ENCODE measurements at places on chromosomes 2 and 18. TPM values are rescaled to one million over a fixed set of nuclear protein-coding genes. Genes with fewer than 3 reads are reported as not detected.

- H3K4me3 ChIP-seq: no peak overlapping the region
- peaks cover 6% of the 10 kb centered on the region for H3K4me1 ChIP-seq
- H3K27ac ChIP-seq: no peak overlapping the region
- DNase-seq: peak; percentile 52
Observed at GRCh38 chr2:147045113-147045512, 799.7 kb upstream of the ACVR2A start.

MC5R gene
- total RNA-seq: not detected

GRCh38 chr18:60248336-60249330 lies 123.9 kb downstream of the MC4R start:
- H3K27ac ChIP-seq: no peak overlapping the region
- H3K36me3 ChIP-seq: no peaks in the 10 kb centered on the region
- no peak overlapping the region for H3K4me3 ChIP-seq

DNA sequence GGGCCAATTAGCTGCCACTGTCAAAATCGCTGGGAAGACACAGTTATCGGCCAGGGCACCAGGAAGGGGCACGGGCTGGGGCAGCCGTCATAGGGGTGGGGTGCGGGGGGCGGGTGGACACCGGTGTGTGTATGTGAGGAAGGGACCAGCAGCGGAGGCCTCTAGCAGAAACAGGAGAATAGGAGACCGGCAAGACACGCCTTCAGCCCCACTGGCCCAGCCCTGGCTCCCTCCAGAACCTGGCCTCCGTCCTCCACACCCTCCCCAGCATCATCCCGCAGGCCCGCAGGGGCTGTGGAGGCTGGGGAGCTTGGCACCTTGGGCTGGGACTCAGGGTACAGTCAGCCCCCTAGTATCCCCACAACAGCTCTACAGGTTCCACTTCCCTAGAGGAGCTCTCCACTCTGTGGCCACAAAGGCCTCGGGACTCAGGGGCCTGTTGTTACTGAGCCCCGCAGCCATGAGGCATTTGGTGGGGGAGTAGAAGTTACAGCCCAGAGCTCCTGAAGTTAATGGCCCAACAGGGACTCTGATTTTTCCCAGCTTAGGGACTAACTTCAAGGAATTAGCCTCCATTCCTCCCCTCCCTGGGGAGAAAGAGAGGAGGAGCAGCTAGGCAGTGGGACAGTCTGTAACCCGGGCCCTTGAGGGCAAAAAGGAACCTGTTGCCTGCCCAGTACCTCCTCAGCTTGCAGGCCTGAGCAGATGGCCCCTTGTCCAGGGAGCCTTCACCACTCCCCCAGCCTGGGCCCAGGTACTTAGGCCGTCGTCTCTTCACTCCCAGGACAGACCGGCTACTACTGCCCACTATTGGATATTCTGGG lies 19.9 kb downstream of the SH2D6 start:
- H3K4me1 ChIP-seq: peaks cover 29% of the 10 kb centered on the region
- no peak for DNase-seq
- peak overlapping the region; percentile 77 for H3K27ac ChIP-seq
- no peaks in the 10 kb centered on the region for H3K27me3 ChIP-seq

TTN gene
- total RNA-seq: 0.05 TPM

All from MCF 10A (cell line).